Keratinocyte (primary cell): ENCODE measurements at places on chromosomes 11 and 22.

DNA sequence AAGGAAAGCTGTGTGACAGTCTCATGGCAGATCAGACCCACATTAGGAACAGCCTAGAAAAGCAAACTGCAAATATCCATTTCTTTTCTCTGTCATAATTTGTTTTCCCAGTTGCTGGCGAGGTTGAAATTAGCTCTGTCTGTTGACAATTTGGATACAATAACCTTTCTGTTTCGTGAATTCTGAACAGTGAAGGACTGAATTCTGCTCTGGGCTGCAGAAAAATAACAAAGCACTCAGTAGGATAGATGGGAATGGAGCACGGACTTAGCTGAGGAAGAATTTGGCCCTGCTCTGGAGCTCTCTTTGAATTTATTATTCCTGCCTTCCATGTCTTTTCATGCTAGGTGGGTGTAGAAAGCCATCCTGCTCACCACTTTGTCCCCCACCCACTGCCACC, 140.3 kb downstream of the RRAS2 start:
- DNase-seq: no peak

DNA sequence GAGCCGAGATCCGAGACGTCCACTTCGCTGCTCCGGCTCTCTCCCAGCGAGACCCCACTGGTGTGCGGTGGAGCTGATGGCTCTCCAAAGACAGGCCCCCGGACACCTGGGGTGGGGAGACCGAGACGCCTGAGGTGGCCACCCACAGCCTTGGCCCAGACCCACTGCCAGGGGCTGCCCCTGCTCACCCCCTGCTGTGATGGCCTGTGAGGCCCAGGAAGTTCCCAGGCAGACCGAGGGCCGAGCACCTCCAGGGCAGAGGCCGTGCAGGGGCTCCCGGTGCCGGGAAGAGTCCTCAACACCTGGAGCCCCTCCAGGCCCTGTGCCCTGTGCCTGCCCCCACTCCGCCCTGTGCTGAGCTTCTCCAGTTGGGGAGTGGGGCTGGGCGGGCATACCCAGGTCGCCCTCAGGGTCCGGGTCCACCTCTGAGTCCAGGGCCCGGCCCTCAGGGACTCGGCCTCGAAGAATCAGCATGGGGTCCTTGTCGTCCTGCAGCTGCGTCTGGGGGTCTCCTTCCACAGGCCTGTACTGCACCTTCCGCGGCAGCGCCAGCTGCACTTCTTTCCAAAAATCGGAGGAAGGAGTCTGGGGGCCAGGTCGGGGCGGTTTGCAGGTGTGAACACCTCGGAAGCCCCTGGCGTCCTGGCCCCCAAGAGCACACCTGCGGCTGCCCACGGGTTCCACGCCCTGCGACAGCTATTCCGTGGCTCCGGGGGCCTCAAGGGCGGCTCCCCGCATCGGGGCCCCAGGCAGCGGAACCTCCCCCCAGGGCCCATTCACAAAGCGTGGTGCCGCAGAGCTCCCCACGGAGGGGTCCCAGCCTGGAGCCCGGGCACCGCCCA, 8.6 kb downstream of the SIGIRR start:
- DNase-seq: no peak

- DNase-seq: no peak
These were observed 62.0 kb upstream of the ARHGAP42 start for GRCh38 chr11:100625041-100625440.

- DNase-seq: no peak
These were observed 287.9 kb upstream of the MTNR1B start for GRCh38 chr11:92681586-92681985.

- DNase-seq: no peak
These were observed 7.7 kb downstream of the YWHAH start for GRCh38 chr22:31952094-31952401.

DNA sequence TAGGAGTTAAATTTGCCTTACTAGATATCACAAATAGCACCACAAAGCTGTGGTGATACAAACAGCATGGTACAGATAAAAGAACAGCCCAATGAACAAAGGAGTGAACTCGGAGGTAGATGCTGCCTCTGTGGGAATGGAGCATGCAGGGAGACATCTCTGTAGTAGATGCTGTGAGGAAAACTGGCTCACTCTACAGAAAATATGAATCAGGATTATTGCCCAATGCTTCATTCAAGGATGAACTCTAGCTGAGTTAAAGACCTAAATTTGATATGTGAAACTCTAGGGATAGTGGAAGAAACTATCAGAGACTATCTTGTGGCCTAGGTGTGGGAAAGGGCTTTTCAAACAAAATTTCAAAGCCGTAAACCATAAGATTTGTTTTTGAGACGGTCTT, 15.3 kb upstream of the CAPN5 start:
- DNase-seq: no peak

GRCh38 chr11:95232666-95233065, 1.7 kb upstream of the SESN3 start:
- no peak for DNase-seq

DNA sequence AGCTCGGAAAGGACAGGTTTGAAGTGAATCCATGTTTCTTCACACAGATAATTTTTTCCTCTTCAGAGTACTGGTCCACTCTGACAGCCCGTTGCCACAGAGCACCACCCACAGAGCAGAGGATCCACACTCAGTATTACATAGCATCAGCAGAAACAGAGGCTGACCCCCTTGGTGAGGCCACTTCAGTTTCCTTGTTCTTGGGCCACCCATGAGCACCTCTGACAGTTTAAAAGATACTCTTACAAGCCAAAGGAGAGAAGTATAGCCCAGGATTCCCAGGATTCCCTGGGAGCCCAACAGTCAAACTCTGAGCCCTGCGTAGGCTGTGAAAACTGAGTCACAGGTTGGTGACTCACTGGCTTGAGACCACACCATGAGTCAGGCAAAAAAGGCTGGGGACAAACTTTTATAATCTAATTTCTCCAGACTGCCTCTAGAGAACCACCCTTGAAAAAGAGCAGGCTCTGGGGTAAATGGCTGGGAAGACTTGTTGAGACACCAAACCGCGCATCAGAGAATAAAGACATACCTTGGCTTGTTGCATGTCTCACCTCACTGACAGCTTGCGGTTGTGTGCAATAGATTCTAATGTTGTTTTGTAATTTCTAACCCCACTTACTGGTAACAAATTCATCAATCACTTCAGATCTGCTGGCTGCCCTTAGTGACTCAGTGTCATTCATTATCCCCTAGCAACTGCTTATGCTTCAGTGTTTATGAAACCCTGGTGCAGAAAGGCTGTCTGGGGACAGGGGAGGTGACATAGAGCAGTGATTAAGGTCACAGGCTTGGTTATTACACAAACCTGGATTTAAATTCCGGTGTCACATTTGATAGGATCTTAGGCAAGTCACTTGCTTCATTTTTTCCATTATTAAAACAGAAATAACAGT, 56.9 kb upstream of the PRSS23 start:
- peak; percentile 94 for DNase-seq

- no peak for DNase-seq
These were observed 306.7 kb upstream of the MTNR1B start for GRCh38 chr11:92662601-92663360.

DNA sequence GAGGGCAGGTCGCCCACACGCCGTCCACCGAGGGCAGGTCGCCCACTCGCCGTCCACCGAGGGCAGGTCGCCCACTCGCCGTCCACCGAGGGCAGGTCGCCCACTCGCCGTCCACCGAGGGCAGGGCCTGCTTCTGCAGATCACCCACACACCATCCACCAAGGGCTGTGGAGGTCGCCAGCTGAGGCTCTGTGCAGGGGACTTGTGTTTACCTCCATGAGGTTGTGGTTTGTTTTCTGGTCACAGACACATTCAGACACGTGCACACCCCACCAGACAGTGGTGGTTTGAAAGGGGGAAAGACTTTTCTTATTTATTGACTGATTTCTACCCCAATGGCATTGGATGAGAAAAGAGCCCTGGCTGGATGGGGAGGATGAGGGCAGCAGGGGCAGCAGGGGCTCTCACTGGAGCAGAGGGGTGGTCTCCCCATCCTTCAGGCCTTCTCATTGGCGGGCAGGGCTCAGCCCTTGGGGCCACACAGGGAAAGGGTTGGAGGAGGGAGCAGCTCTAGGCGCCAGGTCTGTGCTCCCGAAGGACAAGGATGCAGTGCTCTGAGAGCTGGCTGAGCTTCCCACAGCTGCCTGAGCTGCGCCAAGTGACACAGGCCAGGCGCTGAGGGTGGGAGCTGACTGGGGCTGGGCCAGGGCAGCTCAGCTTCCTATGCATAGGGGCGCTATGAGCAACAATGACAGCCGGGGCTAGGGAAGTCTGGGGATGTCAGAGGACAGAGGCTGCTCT, 252.6 kb upstream of the B3GAT1 start:
- no peak for DNase-seq

DNA sequence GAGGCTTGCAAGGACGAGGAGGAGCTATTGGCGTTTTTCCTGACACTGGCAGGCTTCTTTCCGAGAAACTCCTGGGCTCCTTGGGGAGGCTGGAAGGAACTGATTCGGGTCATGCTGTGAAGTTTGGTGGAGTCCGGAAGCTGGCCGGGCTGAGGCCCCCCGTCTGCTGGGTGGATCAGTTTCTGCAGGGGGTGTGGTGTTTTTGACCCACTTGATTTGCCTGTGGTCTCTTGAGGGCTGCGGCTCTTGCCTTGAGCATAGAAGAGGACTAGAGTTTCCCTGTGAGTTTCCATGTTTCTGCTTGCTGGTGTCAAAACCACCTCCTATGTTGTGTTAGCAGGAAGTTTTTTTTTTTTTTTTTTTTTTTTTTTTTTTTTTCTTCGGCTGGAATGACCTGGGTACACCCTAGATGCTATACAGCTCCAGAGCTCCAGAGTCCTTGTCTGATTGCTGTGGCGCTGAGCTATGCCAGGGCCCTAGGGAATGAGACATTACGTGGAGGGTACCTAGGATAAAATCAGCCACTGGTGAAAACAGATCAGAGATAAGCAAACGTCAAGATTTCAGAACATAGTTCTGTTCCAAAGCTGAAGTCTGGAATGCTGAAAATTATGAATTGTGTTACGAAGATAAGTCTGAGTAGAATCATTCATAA, 728 bp downstream of the TBC1D22A start:
- no peak for DNase-seq

GRCh38 chr22:20742764-20743163, 31.1 kb upstream of the SERPIND1 start:
- DNase-seq: no peak

GRCh38 chr22:32518848-32519247, 44.2 kb downstream of the FBXO7 start:
- peak; percentile 1 for DNase-seq

DNA sequence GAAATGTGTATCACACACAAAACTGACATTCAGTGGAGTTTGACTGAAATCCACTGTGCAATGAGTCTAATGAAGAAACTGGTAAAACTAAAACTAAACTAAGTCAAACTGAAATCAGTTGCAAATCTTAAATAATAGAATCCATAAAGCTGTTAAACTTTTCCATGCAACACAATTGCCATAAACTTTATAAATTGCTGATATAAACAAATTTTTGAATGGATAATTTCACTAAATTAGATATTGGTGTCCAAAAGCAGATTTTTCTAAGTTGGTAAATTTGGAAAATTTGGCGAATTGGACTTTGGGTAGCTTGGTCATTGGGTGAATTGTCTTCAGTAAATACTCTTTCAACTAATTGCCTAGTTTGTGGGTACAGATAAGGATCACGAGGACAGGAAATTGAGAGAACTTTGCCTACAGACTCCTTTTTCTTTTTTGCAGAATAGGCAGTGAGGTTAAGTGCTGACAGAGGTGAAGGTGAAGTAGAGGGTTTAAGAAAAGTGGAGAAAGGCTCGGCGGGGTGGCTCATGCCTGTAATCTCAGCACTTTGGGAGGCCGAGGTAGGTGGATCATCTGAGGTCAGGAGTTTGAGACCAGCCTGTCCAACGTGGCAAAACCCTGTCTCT, 12.8 kb downstream of the MRPL17 start:
- no peak for DNase-seq

DNA sequence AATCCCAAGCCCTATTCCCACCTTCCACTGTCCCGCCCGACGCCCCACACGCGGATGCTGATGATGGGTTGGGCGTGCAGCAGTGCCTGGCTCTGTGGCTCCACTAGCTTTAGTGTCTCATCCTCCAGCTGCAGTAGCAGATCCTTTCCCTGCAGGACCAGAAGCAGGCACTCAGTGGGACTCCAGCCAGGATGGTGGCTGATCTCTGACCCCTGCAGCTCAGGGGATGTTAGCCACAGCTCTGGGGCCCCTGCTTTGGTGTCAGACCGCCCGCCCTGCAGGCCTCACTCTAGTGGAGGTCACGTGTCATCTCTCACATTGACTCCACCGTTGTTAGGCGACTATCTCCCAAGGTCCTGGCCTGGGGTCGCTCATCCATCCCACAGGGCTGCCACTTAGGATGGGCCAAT, 11.8 kb downstream of the SMPD1 start:
- no peak for DNase-seq

GRCh38 chr11:45850446-45850845, 3.2 kb downstream of the CRY2 start:
- DNase-seq: no peak

DNA sequence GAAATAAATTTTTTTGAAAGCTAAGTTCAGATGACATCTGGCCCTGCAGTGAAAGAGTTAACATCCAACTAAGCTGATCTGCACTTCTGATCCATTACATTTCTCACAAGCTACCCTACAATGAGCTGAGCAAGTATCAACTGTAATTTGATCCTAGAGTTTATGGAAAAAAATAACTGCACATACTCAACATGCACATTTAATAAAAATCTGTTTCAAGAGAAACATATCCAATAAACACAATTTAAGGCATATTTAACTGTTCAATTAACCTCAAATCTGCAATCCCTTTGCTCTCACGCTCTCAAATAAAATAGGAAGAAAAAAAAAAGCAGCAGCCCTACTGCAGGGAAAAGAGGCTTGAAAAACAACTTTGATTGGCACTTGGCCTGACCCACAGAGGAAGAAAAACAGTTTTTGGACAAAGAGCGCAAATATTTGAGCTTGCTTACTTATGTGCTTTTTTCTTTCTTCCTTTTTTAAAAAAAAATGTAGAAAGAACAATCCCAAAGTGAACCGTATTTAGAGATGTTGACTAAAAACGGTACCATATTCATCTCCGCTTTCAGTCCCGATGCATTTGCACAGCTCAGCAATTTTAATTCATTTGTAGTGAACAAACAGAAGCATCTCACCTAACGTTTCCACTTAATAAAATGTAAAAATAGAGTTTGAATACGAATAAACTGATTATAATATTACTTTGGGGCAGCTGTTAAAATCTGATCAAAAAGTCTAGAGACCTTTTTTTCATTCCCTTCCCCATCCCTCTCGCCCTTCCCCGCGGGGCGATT, 1.6 kb downstream of the SESN3 start:
- DNase-seq: no peak

- no peak for DNase-seq
These were observed 49.6 kb upstream of the SHANK2 start for GRCh38 chr11:71301858-71302533.

DNA sequence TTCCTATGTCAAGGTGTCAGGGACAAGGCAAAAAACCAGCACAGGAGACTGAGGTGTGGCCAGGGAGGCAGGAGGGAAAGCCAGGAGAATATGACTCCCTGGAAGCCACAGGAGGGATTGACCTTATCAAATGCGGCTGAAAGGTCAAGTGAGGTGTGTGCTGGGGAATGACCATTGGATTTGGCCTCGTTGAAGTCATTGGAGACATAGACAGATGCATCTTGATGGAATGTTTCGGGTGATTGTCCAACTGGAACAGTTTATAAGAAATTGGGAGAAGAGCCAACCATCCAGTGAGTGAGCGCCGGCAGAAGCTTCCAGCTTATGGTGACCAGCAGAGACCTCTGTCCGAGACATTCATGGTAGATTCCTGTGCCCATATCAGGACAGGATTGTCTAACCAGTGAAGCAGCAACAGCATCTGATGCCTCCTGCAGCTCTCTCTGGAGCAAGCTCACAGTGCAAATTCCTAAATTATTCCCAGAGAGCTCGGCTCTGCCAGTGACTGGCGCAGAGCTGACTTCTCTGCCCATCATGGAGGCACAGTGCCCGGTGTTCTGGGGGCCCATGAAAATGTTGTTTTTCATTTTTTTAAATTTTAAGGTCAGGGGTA, 95.4 kb downstream of the MYO18B start:
- DNase-seq: no peak
